ENCODE measurements at places on chromosomes 6 and 20. TPM values are rescaled to one million over a fixed set of nuclear protein-coding genes. Genes with fewer than 3 reads are reported as not detected.

Gene KHDC1L
- polyA plus RNA-seq, result not detected

Gene MICB
- 2.3 TPM for polyA plus RNA-seq

Gene TRIM31
- not detected for polyA plus RNA-seq

Gene HLA-DMA
- 6.2 TPM for polyA plus RNA-seq

Gene CD93
- 36.7 TPM for polyA plus RNA-seq

Gene LSM14B
- 61.7 TPM for polyA plus RNA-seq

Gene CYP39A1
- polyA plus RNA-seq, result 8.2 TPM

Gene GRIK2
- polyA plus RNA-seq, result 14.2 TPM

Gene GPLD1
- 2.6 TPM for polyA plus RNA-seq

- no peak for DNase-seq
These were observed 39.6 kb downstream of the SLC23A2 start for GRCh38 chr20:4961746-4962145.

GRCh38 chr6:157217198-157217893, 106.0 kb downstream of the TMEM242 start:
- no peak for DNase-seq

- DNase-seq, result no peak
These were observed 320.8 kb downstream of the TAF4 start for GRCh38 chr20:61744691-61745396.

DNA sequence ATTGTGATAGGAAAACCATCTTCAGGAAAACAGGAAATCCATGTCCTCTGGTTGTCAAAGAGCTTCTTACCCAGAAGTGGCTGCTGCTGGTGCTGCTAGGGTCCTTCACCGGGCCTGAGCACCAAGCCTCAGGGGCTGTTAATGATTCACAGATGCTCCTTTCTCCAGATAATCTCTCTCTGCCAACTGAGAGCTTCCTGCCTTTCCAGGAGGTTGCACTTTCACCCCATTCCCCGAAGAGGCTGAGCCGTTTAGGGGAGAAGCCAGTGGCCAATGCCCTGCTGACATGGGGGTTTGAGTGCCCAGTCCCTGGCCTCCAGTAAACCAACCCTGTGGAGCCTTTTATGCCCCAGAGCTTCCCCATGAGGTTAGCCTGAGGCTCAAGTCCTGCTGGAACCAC, 122.4 kb downstream of the CBLN4 start:
- DNase-seq, result no peak

DNA sequence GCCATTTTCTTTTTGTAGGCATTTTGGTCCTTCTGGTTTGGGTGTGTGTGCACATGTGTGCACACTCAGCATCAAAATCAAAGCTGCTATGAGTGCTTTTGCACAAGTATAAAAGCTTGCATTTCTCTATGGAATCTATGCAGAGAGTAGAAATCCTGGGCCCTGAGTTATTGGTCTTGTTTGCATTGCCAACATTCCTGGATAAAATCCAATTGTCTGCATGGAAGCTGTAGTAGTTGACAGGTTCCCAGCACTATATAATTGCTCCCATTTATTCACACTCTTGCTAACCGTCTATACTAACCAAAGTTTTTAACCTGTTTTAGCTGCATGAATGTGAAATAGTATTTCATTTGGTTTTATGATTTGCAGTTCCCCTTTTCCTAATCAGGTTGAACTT, 277.0 kb downstream of the FOXA2 start:
- no peak for DNase-seq

DNA sequence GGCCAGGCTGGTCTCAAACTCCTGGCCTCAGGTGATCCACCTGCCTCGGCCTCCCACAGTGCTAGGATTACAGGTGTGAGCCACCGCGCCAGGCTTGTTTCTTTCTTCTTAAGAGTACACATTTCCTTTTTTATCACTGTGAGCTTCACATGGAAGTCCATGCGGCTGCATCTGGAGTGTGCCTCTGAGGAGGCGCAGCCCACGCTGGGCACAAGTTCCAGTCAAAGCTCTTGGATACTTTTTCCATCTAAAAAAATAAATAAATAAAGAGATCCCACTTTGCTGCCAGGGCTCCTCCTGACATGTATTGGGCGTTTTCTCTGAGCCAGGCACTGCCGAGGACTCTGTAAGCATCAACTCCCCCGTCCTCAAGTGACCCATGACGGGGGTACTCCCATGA, 123.0 kb downstream of the PREX1 start:
- DNase-seq, result no peak

DNA sequence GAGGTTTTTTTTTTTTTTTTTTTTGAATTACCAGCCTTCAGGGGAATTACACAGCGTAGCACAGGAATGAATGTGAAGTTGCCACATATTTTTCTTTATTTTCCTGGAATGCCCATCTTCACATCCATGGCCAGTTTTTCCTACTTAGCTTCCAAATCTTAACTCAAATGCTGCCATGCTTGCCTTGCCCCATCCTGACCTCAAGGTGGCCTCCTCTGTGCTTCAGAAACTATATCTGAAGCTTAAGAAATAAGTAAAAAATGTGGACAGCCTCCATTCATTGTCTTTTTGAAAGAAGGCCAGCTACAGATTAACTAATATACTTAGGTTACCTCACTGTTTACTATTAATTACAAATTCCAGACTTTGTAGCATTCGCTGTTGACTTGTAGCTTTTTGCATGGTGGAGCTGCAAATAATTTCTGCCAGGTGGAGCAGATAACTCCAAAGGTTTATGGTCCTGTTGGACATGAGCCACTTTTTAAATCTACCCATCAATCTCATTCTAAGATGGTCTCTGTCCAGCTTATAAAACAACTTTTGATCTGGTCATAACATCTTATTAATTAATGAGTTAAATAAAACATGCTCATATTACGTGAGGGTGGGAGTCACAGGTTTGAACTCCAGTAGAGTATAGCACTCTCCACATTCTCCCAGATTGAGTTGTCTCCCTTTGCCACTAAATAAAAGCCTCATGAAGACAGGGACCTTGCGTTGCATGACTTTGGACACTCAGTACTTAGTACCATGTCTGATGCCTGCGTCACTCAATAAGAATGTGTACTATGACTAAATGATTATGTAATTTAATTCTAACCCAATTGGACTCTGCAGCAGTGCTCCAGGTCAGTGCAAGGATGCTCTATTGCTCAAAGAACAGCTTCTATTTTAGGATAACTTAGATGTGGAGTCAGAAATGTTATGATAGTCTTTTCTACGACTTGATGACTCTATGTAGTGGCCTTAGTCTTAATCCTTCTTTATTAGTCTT, 678.6 kb upstream of the CITED2 start:
- no peak for DNase-seq

- DNase-seq, result no peak
These were observed 65.9 kb downstream of the PPP1R14C start for GRCh38 chr6:150208611-150209352.

GRCh38 chr20:46305331-46305972, 2.8 kb downstream of the CDH22 start:
- no peak for DNase-seq

DNA sequence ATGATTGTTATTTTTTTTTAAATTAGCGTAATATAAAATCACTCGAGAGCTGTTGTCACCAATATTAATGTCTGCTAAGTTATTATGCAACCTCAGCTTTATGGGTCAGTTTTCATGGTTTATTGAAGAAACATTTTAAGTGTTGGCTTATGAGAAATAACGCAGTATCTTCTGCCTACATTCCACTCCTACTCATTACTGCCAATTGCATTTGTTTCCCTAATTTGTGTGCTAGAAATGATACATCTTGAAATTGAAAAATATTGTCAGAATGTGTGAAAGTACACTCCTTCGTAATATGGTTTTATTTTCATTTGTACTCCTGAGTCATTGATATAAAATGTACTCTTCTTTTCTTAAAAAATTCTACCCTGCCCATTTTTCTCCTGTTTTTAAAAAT, 333.3 kb upstream of the HSF2 start:
- no peak for DNase-seq

- no peak for DNase-seq
These were observed 41.5 kb upstream of the KCNQ5 start for GRCh38 chr6:72580281-72580940.

GRCh38 chr6:159594750-159595117, 98.3 kb downstream of the SOD2 start:
- DNase-seq, result no peak

GRCh38 chr6:28643017-28643740, 117.5 kb downstream of the GPX5 start:
- no peak for DNase-seq

DNA sequence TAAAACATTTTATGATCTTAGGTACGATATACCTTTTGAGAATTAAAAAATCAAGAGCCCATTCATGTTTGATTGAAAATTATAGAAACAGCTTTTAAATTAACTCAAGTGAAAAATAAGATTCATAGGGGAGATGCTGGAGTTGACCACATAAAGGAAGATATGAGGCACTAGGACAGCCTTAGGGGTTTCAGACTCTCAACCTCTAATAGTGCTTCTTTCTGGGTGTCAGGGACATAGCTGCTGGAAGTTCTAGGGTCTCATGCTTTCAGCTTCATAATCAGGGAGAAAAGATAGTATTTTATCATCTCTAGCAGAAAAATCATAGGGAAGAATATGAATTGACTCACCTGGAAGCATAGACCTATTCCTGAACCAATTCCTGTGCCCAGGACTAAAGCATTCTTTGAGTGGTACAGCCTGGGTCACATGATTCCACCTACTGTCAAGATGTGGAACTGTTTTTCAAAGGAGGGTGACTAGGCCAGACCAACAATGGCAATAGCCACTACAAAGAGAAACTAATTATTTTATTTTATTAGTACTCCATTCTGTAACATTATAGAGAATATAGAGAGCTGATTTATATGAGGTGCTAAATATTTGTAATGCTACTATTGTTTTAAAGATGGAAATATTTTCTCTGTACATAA, 27.8 kb upstream of the CENPW start:
- no peak for DNase-seq

DNA sequence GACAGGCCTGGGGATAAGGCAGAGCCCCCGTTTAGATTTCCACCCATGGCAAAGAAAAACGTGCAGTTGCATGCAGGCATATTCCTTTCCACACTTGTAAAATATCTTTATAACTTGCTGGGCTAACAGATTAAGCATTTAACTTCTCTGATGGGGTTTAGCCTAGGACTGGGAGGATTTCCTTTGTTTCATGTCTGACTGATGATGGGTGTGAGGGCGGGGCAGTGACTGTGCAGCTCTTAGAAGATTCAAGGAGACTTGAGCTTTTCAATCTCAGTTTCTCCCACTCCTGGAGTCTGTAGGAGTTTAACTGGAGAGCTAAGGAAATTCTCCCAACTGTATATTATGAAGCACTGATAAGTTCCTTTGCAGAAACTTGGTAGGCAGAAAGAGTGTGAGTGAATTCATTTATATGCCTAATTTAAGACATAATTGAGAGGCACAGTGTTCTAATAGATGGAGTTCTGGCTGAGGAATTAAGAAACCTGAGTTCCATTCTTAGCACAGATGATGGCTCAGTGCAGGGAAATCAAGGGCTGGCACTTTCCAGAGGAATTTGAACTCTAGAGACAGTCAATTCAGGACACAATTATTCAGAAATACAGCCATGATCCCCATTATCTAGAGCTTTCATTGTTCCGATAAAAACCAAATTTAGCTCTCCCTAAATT, 214.6 kb upstream of the CNR1 start:
- DNase-seq, result no peak

- no peak for DNase-seq
These were observed 59.9 kb upstream of the MAP7 start for GRCh38 chr6:136609873-136610706.

GRCh38 chr6:65289491-65289890, 417.5 kb downstream of the EYS start:
- DNase-seq, result no peak

DNA sequence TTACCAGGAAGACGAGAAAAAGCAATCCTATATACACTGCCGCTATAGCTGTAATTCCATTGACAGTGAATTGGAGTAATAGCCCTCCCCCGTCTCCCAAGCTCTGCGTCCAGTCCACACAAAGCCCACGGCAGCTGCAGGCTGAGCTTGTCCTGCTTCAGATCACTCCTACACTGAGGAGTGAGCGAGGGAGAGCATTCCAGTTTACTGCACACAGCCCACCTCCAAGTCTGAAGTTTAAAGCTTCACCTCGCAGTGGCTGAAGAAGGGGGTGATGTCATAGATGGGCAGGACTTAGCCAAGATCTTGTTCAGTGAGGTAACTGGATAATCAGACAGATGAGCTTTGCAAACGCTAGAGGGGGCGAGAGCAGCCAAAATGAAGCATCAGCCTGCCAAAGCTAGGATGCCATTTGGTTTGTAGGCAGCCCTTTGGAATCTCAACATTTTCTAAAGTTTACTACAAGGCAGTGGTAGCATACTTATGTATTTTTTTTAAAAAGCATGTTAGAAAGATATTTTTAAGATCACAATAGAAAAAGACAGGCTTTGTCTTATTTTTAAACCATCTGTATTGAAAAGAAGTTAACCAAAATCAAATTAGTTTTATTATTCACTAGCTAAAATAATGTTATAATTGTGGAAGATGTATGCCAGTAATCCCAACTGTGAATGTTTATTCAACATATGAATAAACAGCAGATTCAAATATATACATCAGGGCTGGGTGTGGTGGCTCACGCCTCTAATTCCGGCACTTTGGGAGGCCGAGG, at the start of gene FLRT3:
FLRT3 (minus strand) TSS at position 213 of the 772 bp plus-strand sequence. CDS start 10,106 bp downstream, outside the sequence.
- DNase-seq, result peak; percentile 97

DNA sequence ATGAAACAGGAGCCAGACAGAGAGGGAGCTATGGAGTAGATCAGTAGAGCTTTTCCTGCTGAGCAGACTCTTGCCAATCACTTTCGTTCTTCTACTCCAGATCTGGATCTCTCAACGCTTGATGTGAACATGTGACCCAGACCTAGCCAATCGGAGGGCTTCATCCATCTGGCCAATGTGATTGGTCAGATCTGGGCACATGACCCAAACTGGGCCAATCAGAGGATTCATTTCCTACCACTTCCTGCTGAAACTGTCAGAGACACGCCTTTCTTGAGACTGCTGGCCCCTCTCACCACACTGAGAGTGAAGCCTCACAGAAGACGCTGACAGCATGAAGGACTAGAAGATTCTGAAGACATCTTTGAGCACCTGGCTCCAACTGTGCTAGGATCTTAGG, 44.2 kb upstream of the ZMYND8 start:
- no peak for DNase-seq

DNA sequence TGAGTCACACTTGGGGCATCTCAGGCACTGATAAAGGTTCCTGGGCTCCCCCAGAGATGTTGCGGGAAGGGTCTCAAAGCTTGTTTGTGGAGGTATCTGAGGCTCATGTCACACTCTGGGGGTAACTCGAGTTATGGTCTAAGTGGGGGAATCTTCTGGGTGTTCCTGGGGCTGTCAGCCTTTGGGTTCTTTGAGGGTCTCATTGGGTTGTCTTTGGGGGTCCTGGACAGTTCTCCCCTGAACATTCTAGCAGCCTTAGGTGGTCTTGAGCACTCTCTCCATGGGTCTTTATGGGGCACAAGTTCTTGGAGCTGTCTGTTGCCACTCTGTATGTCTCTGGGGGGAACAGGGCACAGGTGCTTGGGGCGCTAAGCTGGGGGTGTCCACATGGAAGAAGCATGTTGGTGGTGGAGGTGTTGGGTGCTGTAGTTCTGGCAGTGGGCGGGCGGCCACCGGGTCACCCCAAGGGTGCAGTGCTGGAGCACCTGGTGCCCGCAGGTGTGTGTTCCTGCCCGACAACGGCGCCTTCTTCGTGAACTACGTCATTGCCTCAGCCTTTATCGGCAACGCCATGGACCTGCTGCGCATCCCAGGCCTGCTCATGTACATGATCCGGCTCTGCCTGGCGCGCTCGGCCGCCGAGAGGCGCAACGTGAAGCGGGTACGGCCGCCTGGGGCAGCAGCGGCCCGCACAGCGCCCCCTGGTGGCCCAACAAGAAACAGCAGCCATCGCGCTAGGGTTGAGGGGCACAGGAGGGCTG, 7.1 kb upstream of the CAPN11 start:
- no peak for DNase-seq
